ENCODE measurements at places on chromosomes 2 and 18. TPM values are rescaled to one million over a fixed set of nuclear protein-coding genes. Genes with fewer than 3 reads are reported as not detected.

TIMM21 gene
- 28.4 TPM for total RNA-seq

FLACC1 gene
- total RNA-seq = not detected

- no peaks in the 10 kb centered on the region for H3K36me3 ChIP-seq
- DNase-seq = no peak
- peaks cover 27% of the 10 kb centered on the region for H3K4me1 ChIP-seq
- H3K27me3 ChIP-seq = no peaks in the 10 kb centered on the region
- no peak overlapping the region for H3K4me3 ChIP-seq
- no peak overlapping the region for H3K27ac ChIP-seq
Observed at GRCh38 chr2:23599667-23600066, 214.7 kb downstream of the KLHL29 start.

MRPL44 gene
- total RNA-seq = 70.8 TPM

LHCGR gene
- total RNA-seq = not detected

GRCh38 chr18:3411327-3411726 lies 38.6 kb upstream of the TGIF1 start:
- no peaks in the 10 kb centered on the region for H3K27me3 ChIP-seq
- H3K27ac ChIP-seq = no peak overlapping the region
- H3K4me3 ChIP-seq = no peak overlapping the region
- peaks cover 15% of the 10 kb centered on the region for H3K4me1 ChIP-seq

All from neural progenitor cell (in vitro differentiated cells).